Right ventricle myocardium superior (tissue), 1 donor: ENCODE measurements at places on chromosomes 6 and 20.

DNA sequence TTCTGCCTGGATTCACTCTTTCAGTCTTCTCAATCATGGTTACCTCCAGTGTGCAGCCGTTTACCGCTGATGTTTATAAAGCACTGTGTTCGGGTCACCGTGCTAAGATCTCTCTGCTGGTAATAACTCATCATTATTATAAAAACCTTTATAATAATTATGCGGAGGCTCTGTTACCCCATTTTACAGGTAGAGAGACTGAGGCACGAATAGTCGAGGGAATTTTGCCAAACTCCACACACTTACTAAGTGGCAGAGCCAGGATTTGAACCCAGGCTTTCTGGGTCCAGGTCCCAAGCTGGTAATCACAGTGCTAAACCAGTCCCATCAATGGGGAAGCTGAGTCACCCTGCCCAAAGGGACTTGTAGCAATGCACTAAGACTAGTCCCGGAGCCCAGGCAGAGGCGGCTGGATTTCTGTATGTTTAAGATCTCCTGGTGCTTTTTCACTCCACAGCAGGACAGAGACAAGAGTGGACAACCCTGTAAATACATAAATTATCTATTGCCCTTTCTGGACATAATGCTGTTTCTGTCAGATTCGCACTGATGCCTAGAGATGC, 48.1 kb downstream of the SYNJ2 start:
- DNase-seq: peak; percentile 37

DNA sequence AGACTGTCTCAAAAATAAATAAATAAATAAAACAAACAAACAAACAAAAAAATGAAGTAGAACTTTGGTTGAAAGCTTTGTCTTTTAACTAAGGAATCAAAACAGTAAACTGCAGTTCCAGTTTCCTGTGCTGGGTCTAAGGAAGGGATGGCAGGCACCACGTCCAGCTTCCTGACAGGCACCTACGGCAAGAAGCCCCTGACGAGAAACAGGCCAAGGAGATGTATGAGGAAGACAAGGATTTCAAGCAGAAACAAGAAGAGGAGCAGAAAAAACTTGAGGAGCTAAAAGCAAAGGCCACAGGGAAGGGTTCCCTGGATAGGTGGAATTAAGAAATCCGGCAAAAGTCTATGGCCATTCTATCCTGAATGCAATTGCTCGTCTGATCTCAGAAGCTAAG, 8.8 kb downstream of the SNX3 start:
- DNase-seq: no peak

- peak; percentile 29 for DNase-seq
Measured at GRCh38 chr6:35079311-35080000, 61.7 kb downstream of the TCP11 start.

DNA sequence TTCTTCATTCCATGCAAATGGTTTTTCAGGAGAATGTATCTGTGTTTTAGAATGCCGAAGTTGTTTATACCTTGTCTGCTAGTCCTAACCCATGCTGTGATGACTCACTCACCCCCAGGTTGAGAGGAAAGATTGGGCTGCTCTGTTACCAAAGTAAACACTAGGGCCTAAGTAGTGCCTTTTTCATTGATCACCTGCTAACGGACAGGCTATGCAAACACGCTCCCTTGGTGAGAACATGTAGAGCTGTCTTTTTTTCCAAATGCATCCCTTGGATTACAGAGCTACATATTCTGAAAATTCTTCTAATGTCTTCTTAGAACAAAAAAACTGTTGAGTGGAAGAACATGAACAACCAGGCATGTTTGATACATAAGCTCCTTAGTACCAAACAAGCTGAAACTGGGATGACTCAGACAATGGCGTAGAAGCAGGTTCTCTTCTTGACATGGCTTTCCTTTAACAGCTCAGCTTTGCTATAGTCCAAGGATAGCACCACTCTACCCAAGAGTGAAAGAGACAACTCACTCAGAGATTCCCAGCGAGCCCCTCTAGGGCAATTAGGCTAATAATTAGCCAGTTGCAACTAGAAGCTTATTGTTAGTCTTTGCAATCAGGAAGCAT, 20.5 kb downstream of the PERP start:
- DNase-seq: no peak

DNA sequence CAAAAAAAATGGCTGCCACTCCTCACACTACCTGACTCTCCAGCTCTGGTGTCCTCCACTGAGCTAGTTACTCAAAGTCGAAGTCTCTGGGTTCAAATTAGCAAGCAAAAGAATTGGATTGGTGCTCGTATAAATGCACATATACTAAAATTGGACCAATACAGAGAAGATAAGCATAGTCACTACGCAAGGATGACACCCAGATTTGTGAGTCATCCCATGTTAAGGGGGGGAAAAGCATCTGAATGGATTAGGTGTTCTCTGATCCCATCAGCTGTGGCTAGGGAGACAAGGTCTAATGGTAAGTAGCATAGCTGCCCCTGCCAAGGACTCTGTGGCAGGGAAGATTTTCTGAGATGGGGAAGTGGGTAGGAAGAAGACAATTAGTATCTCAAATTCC, 18.3 kb upstream of the AMD1 start:
- no peak for DNase-seq

DNA sequence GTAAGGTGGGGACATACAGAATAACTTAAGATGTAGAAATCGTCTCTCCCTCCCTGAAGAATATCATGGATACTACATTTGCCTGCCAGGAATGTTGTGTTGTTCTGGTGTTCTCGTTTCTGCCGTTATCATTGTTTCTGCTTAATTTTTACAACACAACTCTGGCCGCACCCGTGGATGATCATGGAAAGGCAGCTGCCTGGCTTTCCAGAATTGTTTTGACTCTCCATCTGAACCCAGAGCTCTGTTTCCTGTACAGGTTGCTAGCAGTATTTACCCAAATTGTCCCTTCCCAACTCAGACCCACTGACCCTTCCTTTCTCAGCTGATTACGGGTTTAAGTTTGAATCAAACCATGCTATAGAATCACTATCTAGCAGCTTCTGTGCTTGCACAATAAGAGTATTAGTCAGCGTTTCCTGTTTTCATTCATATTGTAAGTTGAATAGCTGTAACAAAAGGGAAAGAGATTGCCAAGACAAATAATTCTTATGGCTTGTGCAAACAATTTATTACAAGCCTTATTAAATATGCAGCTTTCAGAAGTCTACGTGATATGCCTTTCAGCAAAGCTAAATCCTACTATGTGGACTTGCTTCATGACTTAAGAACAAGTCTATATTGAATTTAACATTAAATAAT, 139.0 kb downstream of the MTHFD1L start:
- no peak for DNase-seq

DNA sequence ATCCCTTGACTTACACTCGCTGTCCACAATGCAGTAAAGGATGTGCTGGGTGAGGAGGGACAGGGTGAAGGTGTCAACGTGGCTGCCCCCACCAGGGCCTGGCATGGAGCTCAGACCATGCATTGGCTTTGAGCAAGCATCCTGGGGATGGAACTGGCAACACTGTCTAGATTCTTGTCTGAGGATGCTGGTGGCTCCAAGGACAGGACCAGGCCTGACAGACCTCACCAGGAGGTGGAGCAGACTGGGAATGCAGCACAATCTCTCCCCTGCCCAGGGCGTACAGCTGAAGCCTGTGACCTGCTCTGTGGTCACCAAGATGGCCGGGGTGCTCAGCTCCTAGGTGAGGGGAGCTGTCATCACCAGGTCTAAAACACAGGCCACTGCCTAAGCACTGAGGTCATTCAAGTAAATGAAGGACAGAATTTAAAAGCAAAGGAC, 50.9 kb downstream of the MYH7B start:
- DNase-seq: peak; percentile 21

DNA sequence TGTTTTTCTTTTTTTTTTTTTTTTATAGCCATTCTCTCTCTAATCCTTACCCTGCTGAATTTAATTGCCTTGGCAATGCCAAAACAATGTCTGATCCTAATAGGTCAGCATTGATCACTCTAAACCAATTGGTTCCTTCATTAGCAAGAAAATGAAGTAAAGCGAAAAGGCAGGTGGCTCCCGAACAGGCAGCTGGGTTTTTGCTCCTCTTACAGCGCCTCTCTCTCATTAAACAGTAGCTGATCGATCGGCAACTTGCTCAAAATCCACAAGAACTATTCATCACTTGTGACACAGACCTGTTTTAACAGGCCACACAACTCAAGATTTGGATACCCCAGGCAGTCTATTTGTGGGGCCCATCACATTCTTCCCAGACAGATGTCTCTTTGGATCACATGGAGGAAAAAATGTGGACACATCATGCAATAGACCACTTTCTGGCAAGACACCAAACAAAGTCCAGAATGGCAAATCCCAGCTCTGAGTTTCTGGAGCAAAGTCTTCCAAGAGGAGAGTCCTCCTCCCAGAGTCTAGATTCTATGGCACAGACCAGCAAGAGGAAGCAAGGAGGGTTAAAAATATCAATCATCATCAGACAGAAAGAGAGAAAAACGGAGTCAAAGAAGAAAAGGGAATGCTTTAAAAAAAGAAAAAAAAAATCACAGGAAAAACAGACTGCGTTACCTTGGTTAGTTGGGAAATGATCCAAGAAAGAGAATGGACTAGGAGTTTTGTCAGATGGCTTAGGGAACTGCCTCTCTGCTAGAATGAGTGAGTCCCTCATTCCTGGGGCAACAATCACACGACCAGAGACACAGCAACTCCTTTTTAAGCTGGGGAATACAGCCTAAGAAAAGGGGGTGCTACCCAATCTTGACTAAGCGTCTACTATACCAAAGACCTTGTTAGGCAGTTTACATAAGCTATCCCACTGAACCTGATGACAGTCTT, 247.8 kb downstream of the BTBD9 start:
- no peak for DNase-seq

GRCh38 chr6:125612345-125612846, 137.0 kb upstream of the HEY2 start:
- no peak for DNase-seq

- DNase-seq: no peak
Measured at GRCh38 chr20:3557237-3557785, 86.5 kb downstream of the ATRN start.

- no peak for DNase-seq
Measured at GRCh38 chr6:160505970-160506369, 157.8 kb downstream of the SLC22A3 start.

- DNase-seq: no peak
Measured at GRCh38 chr6:34182751-34183531, 37.1 kb upstream of the GRM4 start.

DNA sequence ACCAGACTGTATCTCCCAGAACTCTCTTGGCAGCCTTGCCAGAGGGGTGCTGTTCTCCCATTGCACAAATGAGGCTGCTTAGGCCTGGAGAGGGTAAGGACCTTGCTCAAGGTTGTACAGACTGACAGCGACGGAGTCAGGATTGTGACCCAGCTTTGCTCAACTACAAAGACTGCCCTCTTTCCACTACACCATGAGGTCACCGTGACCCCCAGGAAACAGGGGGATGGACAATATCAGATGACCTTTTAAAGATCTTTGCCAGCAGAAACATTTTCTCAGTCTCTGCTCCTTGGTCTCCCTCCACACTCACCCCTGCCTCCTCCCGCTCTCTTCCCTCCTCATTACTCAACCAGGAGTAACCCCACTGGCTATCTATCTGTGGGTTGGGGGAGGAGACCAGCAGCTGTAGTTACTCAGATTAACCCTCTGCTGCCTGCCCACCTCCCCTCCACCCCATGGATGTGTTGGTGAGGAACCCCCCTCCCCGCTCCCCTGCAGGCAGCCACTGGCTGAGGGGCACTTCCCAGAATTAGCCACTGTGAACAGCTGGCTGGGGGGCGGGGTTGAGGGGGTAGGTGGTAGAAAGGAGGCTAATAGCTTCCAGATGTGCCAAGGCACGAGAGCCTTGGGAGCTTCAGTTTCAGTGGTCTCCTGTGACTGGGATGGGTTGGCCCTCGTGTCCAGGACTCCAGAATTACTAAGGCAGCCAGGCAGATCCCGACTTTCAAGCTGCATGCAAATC, 26.9 kb upstream of the MRPS18A start:
- DNase-seq: no peak

- DNase-seq: no peak
Measured at GRCh38 chr6:36610956-36611336, 16.8 kb downstream of the SRSF3 start.

- no peak for DNase-seq
Measured at GRCh38 chr6:168598251-168599117, 157.5 kb downstream of the SMOC2 start.

GRCh38 chr20:43821795-43822194, 92.9 kb upstream of the TOX2 start:
- DNase-seq: no peak

GRCh38 chr6:132950566-132950965, 136.2 kb downstream of the RPS12 start:
- DNase-seq: no peak
